ENCODE measurements at places on chromosomes 3 and 15. TPM values are rescaled to one million over a fixed set of nuclear protein-coding genes. Genes with fewer than 3 reads are reported as not detected.

The UQCC5 gene
- total RNA-seq = 13.0 TPM

The HHATL gene
- not detected for total RNA-seq

The DGKG gene
- total RNA-seq = 0.38 TPM

DNA sequence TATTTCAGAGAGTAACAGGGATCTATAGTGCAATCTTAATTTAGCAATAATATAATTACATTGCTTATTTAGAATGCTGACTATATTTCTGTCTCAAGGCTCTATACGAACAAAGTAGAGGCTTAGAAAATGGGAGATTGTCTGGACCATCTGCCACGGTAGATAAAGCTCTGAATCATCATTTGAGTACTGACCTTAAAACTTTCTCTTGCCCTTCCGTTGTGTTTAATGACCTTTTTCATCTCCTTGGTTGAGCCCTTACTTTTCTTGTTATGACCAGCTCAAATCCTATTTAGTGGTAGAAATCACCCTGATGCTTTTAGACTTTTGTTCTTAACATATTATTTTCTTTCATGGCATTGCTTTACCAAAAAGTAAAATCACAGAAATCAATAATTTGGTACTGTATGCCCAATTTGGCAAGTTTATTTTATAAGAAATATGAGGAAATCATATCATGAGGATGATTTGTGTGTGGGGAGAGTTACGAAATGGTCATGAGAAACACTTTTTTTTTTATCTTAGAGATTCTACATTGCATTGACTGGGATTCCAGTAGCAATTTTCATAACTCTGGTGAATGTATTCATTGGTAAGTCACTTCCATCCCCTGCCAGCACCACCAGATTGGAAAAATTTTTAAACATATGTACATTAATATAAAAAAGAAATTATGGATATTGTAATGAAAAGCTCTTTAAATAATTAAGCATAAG, 11.0 kb downstream of the NDUFB5 start:
- no peak for DNase-seq

- no peak for DNase-seq
Observed at GRCh38 chr3:23626442-23626841, 179.3 kb upstream of the UBE2E1 start.

DNA sequence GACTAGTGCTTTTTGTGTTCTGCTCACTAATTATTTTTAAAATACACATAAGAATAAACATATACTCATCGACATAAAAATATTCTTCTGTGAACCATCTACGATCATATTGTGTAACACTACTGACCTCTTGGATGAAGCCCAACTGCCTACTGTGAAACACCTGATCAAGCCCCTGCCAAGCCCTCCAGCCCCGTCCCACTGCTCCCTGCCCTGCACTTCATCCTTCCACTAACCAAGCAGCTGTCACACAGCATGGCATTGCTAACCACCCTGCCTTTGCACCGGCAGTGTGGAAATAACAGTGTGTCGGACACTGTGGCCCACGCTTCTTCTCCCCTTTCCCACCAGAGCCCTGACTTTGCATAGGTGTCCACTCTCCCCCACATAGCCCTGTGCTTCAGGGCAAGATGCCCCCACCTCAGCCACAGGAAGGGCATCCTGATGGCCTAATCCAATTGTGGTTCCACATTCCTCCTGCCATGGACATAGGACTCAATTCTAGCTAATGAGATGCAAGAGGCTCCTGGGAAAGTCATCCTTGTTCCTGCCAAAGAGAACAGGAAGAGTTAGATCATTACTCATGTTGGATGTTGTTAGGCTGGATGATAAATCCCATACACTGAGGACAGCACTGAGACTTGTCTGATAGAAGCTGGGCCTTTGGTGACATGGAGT, 35.0 kb upstream of the ARID3B start:
- DNase-seq = no peak

- DNase-seq = no peak
Observed at GRCh38 chr15:85458764-85459163, 78.4 kb downstream of the AKAP13 start.

DNA sequence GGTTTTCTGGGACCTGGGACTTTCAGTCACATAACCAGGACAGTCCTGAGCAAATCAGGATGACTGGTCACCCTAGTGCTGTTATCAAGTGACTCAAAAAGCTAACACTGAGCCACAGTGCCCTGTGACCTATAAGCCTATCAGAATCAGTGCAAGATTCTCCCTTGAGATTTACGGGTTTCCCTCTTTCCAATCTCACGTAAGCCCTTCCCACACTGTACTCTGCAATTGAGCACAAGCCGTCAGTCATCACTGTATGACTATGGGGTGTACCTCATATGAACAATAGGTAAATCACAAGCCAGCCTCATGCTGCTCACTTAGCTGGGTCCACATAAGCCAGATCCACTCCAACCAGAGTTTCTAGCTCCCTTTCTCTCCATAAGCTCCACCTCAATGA, 21.0 kb upstream of the CLDN18 start:
- no peak for DNase-seq

All from mesothelial cell of epicardium (in vitro differentiated cells).